Keratinocyte (primary cell): ENCODE measurements at places on chromosomes 12 and 14. TPM values are rescaled to one million over a fixed set of nuclear protein-coding genes. Genes with fewer than 3 reads are reported as not detected.

BIN2 gene
- polyA plus RNA-seq = 0.04 TPM in 1 of 3 replicates, not detected in the others

TSHR gene
- polyA plus RNA-seq = 0.03 TPM in 1 of 3 replicates, not detected in the others

TUNAR gene
- polyA plus RNA-seq = not detected in 3 replicates

DNA sequence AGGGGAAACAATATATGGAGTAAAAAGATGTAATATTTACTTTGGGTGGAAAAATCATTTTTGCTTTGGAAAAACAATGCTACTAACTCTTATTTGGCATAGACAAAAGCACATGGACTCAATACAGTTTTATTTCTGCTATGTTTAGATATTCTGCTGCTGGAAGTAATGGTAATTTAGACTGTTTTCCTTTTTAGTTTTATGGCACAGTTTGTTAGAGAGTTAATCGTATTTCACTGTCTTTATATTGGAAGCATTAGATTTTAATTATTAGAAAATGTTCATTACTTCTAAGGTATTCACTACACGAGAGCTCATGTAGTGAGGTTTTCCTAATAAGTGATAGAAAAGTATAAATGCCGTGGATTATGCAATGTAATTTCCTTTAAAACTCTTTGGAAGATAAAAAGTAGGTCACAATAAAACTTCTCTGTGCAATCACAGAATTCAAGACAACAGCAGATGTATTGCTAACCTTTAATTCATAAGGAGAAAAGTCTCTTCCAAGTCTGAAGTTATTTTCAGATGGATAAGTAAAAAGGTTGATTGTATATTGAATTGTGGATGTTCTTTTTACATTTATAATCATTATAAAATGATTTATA lies 851.8 kb downstream of the TMTC2 start:
- H3K27ac ChIP-seq = no peak overlapping the region
- no peaks in the 10 kb centered on the region for H3K27me3 ChIP-seq
- no peak for DNase-seq
- H3K36me3 ChIP-seq = no peaks in the 10 kb centered on the region
- H3K4me1 ChIP-seq = no peaks in the 10 kb centered on the region
- no peak overlapping the region for H3K4me3 ChIP-seq

DNA sequence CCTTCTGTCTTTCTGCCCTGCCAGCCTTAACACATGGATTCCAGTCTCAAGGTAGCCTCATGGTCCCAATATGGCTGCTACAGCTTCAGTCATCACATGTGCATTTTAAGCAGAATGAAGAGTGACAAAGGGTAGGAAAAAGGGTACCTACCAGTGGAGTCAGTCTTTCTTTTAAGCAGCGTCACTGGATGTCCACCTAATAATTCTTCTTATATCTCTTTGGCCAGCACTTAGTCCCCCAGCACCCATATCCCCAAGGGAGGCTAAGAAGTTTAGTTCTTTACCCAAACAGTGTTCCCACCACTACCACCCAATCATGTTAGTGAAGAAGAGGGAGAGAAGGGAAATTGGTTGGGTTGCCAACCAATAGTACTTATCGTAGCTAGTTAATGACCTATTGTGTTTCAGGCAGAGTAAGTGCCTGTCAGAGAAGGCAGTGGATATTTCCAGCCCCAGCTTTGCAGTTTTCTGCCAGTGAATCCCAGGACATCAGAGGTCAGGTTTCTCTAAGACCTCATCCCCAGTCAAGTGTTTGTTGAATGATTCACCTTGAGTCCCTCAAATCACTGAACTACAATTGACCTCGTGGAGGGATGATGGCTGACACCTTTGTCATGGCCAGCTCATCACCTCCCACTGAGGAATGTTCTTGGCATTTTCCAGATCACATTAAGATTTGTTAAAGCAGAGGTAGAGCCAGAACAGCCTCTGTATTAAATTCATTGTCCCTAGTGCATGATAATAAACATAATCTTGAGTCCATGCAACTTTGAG lies 250.9 kb upstream of the CRY1 start:
- no peaks in the 10 kb centered on the region for H3K36me3 ChIP-seq
- no peak overlapping the region for H3K27ac ChIP-seq
- H3K27me3 ChIP-seq = no peaks in the 10 kb centered on the region
- H3K4me3 ChIP-seq = no peak overlapping the region
- no peak for DNase-seq
- H3K4me1 ChIP-seq = peaks cover 28% of the 10 kb centered on the region

DNA sequence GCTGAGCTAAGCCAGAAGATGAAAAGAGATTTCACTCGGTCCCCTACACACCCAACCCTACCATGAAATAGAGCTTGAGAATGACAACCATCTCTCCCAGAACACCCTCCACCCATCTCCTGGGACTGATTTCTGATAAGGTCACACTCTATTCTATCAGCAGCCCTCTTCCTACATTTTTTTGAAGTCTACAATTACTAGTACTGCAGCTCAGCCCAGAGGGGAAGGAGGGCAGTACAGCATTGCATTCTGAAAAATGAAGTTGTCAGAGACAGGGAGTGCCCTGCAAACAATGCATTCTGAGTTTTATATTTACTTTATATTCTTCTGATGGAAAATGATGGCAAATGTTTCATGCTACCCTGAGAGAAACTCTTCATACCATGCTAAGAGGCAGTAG lies 318.5 kb downstream of the BCAT1 start:
- H3K27ac ChIP-seq = no peak overlapping the region
- H3K36me3 ChIP-seq = no peaks in the 10 kb centered on the region
- no peak for DNase-seq
- H3K4me3 ChIP-seq = no peak overlapping the region

DNA sequence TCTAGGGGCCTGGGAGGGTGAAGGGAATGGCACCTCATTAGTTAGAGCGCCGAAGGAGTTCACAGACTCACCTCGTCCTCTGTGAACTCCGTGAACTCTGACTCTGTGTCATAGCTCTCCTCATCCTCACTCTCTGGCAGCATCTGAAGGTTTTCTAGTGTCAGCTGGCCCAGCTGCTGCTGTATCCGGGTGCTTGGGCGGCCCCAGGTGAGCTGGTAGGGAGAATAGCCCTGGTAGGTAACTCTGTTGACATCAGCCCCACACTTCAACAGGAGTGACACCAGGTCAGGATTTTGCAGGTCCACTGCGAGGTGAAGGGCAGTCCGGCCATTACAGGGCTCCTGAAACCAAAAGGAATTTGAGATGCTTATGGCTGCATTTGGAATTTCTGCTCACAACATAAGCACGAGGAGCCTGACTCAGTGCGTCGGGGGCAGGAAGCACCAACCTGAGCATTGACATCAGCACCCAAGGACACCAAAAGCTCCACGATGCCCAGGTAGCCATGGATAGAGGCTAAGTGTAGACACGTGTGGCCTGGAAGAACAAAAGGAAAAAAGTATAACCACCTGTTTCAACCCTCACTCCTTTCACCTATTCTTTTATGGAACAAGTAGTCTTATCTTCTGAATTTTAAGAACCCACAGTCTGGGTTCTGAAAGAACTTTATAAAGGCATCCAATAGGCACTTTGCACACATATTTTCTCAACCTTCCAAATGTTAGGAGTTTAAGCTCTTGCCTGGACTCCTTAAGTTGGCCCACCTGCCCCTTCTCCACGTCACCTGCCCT lies 2.0 kb downstream of the NFKBIA start:
- H3K36me3 ChIP-seq = peaks cover 31% of the 10 kb centered on the region
- peaks cover 43% of the 10 kb centered on the region for H3K4me1 ChIP-seq
- no peak for DNase-seq

GRCh38 chr12:132075714-132076553 lies 68.2 kb downstream of the DDX51 start:
- H3K27ac ChIP-seq = no peak overlapping the region
- H3K4me1 ChIP-seq = no peaks in the 10 kb centered on the region
- H3K36me3 ChIP-seq = peaks cover 25% of the 10 kb centered on the region
- H3K4me3 ChIP-seq = no peak overlapping the region
- DNase-seq = no peak

DNA sequence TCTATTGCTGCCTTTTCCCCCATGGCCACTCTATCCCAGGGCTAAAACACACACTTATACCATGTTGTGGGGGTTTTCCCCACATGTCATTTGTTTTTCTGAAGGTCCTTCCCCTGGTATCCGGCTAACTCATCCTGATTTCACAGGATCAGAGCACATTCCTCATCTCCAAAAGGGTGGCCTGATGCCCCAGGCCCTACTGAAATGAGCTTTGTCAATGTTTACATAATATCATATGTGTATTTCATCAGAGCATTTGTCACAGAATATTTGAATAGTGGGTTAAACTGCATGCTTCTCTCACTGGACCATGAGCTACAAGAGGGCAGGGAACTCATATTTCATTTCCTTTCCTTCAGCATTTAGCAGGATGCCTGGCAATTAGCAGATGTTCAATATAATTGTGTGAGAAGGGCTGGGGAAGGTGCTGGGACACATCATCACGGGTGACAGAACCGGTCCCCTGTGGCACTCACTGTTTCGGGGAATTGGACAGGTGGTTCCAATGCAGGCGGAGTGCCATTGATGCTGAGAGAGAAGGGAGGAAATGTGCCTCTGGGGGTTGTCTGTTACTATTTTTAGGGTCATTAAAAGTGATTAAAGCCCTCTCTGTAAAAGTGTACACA lies 26.8 kb downstream of the EMP1 start:
- no peak overlapping the region for H3K4me3 ChIP-seq
- peak overlapping the region; percentile 44 for H3K27ac ChIP-seq
- no peaks in the 10 kb centered on the region for H3K27me3 ChIP-seq
- no peak for DNase-seq

GRCh38 chr14:102695167-102695555 lies 82.1 kb upstream of the TRAF3 start:
- no peak overlapping the region for H3K4me3 ChIP-seq
- peaks cover 4% of the 10 kb centered on the region for H3K36me3 ChIP-seq
- no peak for DNase-seq
- peaks cover 3% of the 10 kb centered on the region for H3K4me1 ChIP-seq
- H3K27ac ChIP-seq = no peak overlapping the region
- H3K27me3 ChIP-seq = no peaks in the 10 kb centered on the region

- H3K27ac ChIP-seq = no peak overlapping the region
- DNase-seq = no peak
- no peak overlapping the region for H3K4me3 ChIP-seq
- H3K4me1 ChIP-seq = peaks cover 16% of the 10 kb centered on the region
- no peaks in the 10 kb centered on the region for H3K27me3 ChIP-seq
Observed at GRCh38 chr14:64940336-64940910, 2.1 kb downstream of the GPX2 start.

DNA sequence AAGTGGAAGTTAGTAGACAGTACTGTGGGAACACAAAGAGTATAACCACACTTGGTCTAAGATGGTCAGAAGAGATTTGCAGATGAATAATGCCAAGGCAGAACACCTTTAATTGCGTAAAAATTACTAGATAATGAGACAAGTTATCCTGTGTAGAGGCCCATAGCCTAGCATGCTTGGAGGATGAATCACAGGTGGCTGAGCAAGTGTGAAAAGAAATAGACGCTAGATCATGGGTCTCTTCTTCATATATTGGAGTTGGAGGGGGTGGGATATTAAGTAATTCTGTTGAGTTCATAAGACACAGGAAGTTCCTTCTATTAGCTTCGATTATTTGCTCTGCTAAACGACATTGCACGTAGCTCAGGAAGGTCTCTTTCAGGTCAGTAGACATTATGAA lies 454.3 kb upstream of the LMO3 start:
- H3K27ac ChIP-seq = no peak overlapping the region
- H3K27me3 ChIP-seq = no peaks in the 10 kb centered on the region
- no peak for DNase-seq

DNA sequence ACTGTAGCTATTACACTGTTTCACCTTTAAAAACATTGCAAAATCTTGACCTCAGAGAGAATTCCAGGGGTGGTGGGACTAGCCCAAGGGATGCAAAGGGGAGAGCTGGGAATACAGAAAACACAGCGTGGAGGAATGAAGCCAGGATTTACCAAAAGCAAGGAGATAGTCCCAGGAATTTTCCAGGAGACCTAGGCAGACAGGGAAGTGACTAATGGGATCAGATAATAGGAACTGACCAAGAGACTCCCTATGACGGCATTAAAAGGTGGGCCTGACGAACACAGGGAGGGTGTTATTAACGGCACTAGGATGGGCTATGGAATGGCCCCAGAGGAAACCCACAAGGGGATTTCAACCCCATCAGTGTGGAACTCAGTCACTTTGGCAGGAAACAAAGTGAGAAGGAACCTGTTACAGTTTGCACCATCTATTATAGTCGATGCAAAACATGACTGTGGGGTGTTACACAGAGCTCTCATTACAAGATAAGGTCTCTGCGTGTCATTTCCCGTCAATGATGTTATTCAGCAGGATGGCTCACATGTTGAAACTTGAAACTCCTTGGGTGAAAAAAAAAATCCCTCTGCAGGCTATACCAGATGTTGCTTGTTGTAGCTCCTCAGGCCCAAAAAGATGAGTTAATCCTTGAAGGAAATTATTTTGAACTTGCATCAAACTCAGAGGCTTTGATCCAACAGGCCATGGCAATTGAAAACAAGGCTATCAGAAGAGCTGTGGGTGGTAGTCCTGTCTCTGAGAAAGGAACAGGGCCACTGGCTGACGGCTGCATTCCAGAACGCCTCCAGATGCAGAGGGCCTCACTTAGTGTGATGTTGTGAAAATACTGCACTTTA lies 58.7 kb downstream of the DRAM1 start:
- peak overlapping the region; percentile 50 for H3K4me3 ChIP-seq
- DNase-seq = peak; percentile 60
- H3K36me3 ChIP-seq = no peaks in the 10 kb centered on the region
- peaks cover 25% of the 10 kb centered on the region for H3K4me1 ChIP-seq

DNA sequence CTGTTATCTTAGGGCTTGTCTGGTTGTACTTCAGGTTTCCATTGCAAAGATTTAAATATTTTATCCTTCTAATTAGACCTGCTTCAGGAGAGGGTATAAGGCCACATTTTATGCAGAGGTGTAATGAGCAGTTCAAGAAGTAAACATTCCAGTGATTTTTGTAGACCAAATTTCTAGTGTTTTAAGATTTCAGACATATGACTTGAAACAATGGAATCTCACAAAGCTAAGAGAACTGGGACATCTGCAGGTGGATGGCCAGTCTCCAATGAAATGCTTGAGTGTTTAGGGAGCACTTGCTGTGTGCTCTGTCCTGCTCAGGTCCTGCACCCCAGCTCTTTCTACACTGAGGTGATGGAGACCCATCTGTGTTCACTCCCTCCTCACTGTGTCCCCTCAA lies 7.9 kb downstream of the C14orf132 start:
- no peaks in the 10 kb centered on the region for H3K36me3 ChIP-seq
- no peaks in the 10 kb centered on the region for H3K4me1 ChIP-seq
- DNase-seq = no peak
- peaks cover 6% of the 10 kb centered on the region for H3K27me3 ChIP-seq

- H3K36me3 ChIP-seq = no peaks in the 10 kb centered on the region
- DNase-seq = no peak
- H3K27ac ChIP-seq = no peak overlapping the region
- H3K4me3 ChIP-seq = no peak overlapping the region
- H3K27me3 ChIP-seq = no peaks in the 10 kb centered on the region
Observed at GRCh38 chr14:95500772-95501401, 15.6 kb downstream of the SYNE3 start.

- no peak overlapping the region for H3K27ac ChIP-seq
- peaks cover 4% of the 10 kb centered on the region for H3K4me1 ChIP-seq
- no peaks in the 10 kb centered on the region for H3K27me3 ChIP-seq
- no peak for DNase-seq
Observed at GRCh38 chr12:12909995-12910420, 18.6 kb downstream of the GPRC5A start.
